ENCODE measurements at places on chromosomes 1 and 21.

DNA sequence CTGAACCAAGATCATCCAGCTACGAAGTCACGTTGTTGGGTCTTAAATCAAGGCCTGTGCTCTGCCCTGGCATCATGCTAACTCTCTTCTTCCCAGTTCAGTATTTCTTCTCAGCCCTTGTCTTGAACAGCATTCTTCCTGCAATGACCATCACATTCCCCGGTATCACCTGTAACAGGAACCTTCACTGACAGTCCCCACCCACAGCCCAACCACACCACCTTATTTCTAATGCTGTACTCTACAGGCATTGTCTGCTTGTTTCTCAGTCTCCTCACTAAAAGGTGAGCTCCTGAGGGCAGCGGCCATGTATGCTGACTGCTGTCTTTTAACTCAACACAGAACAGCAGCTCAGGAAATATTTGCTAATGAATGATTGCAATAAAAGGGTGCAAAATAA is 54.0 kb downstream of the DAB1 start:
- DNase-seq: no peak

- DNase-seq: no peak
Observed at GRCh38 chr21:20822666-20823065, 175.5 kb upstream of the NCAM2 start.

DNA sequence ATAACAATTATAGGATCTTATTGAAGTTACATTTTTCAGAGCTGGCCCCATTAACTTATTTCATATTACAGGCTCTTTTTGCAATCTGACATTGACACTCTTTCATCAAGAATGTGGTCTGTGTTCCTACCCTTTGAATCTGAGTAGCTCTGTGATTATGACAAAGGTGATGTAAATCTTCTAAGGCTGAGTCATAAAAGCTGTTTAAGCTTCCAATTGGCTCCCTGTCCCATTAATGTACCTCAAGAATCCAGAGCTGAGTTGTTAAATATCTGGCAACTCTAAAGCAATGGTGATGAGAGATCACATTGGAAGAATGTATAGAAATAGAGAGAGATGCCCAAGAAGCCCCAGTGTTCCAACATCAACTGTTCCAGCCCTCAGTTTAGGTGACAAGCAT is 178.5 kb upstream of the DEPDC1 start:
- no peak for DNase-seq

DNA sequence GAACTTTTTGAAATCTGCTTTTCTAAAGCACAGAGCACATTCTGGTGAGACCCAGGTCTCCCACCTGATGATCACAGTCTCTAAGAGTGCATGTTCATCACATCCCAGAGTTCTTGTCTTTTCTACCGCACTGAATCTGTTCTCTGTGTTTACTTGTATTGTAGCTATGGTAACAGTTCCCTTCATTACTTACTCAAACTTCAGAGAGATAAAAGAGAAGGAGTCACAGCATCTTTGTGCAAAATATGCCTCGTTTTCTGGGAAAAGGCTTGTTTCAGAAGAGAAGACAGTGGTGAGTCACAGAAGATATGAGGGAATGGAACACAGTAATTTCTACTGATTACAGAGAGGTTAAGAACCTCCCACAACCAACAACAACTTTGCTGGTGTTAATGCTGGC is 580.6 kb downstream of the PLA2G4A start:
- DNase-seq: no peak

DNA sequence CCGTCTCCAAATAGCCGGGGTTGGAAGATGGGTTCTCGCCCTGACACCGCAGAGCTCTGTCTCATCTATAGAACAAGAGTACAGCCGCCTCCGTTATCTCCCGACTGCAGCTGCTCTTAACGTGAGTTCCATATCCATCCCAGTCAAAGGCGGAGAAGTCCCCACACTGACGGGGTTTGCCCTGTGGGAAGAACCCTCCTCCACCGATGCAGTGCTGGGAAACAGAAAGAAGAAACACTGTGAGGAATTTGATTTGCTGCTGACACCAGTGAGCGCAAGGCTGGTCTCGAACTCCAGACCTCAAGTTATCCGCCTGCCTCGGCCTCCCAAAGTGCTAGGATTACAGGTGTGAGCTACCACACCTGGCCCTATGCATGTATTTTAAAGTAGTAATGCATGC is 9.5 kb downstream of the ITLN2 start:
- no peak for DNase-seq

GRCh38 chr1:222948079-222948478 is 133.2 kb downstream of the DISP1 start:
- DNase-seq: no peak

GRCh38 chr1:8259498-8260290 is 58.2 kb upstream of the SLC45A1 start:
- no peak for DNase-seq

Measured in GM20000 (cell line).